Hippocampal formation (tissue), 2 donors: ENCODE measurements at places on chromosomes 11 and 22.
A peak's percentile ranks its signal among the peaks of the same experiment; 100 is the strongest.

DNA sequence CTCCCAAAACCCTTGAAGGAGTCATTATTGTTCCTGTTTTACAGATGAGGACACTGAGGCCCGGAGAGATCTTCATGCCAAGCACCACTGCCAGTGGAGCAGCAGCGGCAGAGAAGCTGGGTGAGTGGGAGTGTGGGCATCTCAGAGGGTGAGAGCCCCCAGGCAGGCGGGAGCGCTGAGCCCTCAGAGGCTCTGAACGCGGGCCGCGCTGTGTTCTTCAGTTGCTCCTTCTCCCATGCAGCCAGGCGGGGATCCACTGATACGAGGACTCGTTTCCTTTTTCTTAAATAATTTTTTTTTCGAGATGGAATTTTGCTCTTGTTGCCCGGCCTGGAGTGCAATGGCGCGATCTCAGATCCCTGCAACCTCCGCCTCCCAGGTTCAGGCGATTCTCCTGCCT, 47.0 kb downstream of the TPBGL start:
- no peak for DNase-seq

GRCh38 chr22:46054091-46055073, 77.4 kb upstream of the WNT7B start:
- peak; percentile 80 for DNase-seq

DNA sequence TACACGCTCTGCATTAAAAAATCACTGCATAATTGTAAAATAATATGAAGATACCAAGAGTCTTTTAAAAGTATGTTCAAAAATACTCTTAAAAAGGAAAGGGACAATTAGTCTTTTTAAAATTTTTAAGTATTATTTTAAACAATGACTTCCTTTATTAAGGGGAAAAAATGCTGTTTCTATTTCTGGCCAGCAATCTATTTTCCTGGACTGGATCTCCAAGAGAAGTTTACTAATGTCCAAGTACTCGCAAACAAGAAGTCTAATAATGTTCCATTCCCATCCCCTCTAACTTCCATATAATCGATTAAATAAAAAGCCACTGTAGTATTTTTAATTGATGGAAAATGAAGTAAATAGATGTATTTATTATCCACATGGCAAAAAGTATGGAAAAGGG, 123.7 kb downstream of the MPPED2 start:
- DNase-seq = no peak

DNA sequence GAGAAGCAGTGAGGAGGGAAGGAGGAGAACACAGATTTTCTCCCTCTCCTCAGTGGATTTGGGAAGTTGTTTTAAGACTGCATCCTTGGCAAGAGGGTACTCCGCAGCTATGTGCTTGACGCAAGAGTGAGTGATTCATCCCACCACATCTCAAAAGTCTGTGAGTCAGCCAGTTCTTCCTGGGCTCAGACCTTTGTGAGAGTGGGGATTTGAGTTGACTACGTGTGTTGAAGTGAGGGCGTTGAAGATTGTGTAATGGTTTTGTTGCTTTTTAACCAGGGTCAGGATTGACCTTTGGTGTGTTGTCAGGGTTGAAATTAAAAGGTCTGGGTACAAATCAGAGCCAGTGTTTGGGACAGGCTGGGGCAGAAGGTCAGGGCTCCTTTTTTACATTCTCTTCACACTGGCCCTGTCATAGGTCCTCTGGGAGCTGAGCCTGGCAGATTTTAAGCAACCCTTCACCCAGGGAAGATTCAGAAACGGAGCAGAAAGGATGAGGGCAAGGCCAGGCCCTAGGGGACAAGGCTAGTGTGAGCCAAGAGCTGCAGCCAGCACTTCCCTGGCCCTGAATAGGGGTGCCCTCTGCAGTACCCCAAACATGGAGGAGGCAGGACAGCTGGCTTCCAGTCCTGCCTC, 4.2 kb upstream of the C11orf86 start:
- no peak for DNase-seq

GRCh38 chr22:40524392-40525249, 111.9 kb downstream of the MRTFA start:
- no peak for DNase-seq

GRCh38 chr22:31646186-31647019, 15.6 kb downstream of the PISD start:
- no peak for DNase-seq
